Tibial artery (tissue), 4 donors: ENCODE measurements at places on chromosomes 13 and 19.

DNA sequence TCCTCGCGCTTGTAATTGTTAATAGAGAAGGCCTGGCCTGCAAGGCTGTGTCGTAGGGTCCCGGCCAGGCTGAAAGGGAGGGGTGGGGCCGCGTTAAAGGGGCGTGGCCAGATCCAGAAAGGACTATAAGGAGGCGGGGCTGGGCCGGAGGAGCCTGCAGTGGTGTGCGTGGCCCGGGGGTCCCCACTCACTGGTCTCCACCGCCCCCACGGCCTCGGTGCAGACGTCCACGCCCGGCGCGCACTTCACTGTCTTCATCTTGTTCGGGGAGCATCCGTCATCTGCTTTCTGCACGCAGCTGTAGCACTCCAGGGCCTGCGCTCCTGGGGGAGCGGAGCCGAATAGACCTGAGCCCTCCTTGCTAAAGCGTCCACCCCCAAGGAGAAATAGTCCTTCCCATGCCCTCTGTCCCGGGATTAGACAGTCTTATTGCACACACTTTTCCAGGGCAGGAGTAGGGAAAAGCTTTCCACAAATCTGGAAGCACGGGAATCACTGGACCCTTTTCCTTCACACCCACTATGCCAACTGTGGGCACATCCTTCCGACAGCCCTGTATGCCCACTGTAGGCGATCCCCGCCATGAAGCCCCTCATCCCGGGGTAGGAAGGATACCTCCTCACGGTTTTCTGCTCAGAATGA lies 1.2 kb downstream of the LYPD3 start:
- peak; percentile 83 for DNase-seq

- no peak for DNase-seq
Observed at GRCh38 chr19:1593501-1593772, 772 bp upstream of the MBD3 start.

- DNase-seq = no peak
Observed at GRCh38 chr13:45704854-45705695, 3.0 kb downstream of the CBY2 start.

- no peak for DNase-seq
Observed at GRCh38 chr19:10514211-10515145, 2.8 kb downstream of the S1PR5 start.

- DNase-seq = no peak
Observed at GRCh38 chr13:78241278-78241919, 322.8 kb upstream of the EDNRB start.
